Posterior vena cava (tissue), 2 donors: ENCODE measurements at places on chromosomes 1 and 21. TPM values are rescaled to one million over a fixed set of nuclear protein-coding genes. Genes with fewer than 3 reads are reported as not detected.

LHX8 gene
- not detected for total RNA-seq

DNA sequence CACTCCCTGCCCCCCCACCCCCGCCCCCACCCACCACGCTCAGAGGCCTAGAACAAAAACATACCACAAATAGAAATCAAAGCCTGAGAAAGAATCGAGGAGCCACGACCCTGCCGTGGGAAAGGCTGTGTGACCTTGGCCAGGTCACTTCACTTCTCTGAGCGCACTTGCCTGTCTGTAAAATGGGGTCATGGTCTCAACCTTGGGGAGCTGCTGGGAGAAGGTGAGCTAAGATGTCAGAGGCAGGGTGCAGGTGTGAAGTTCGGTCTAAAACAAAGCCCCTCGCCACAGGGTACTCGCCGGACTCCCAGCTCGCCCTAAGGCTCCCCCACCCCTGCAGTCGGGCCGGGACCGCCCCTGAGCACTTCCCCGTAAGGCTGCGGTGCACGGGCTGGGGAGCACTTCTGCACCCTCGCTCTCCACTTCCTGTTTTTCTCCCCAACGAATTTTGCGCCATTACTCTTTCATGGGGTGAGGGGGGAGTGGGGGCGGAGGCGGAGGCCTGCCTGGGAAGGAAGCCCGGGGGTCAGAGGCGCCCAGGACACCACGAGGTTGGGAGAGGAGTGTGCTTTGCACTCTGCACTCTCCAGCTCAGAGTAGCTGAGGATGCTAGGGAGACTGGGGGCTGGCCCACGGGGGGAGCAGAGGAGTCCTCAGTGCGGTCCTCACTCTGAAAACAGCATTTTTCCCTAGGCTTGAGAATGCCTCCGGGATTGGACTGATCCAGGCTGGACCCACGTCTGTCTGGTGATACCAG, 21.9 kb upstream of the PIK3CD start:
- peak; percentile 89 for DNase-seq

DNA sequence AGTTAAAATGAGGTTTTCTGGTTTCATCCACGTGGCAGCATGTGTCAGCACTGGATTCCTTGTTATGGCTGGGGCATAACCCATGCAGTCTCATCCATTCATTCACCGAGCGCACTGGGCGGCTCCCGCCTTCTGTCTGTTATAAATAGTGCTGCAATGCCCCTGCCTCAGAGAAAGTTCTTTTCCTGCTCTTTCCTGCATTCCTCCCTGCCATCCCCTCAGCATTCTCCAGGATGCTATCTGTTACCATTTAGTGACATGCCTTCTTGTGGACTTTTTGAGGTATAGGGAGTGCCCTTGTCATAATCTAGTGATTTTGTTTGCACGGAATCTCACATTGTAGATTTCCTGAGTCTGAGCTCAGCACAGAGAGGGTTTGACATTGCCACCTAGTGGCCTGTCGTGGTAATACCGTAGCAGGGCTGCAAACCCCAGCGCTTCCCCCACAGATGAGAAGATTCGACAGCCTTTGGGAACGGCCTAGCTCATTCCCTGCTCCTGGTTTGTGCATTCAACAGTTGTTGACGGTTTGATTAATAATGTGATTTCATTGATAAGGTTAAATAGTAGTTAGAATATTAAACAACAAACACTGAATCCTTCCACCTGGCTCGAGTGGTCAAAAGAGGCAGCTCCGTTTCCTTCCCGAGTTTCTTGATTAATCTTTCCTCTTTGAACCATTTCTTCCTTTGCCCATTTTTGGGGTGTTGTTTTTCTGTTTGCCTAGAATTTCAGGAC, 46.3 kb downstream of the UMODL1 start:
- DNase-seq: no peak

GRCh38 chr1:23114424-23115079, 54.1 kb downstream of the LUZP1 start:
- no peak for DNase-seq

- no peak for DNase-seq
These were observed 142.7 kb downstream of the HIVEP3 start for GRCh38 chr1:41775956-41776585.

- DNase-seq: no peak
These were observed 17.6 kb upstream of the CCT8 start for GRCh38 chr21:29091033-29091432.

DNA sequence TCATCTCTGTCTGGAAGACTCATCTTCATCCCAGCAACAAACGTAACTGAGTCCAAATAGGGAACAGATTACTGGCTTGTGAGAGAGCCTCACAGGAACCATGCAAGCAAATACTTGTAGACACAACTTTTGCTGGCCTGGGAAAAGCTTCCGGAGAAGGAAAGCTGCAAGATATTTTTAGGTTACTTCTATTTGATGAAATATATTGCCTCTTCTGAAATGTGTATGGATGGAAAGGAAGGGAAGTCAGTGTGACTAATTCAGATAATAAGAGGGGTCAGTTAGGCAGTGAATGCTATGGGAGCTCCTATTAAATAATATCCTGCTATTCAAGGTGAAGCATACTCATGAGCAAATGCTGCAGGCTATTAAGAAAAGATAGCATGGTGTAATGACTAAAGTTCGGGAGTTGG, 20.4 kb upstream of the FGGY start:
- DNase-seq: no peak
